ENCODE measurements at places on chromosomes 5 and 9. TPM values are rescaled to one million over a fixed set of nuclear protein-coding genes. Genes with fewer than 3 reads are reported as not detected.
A peak's percentile ranks its signal among the peaks of the same experiment; 100 is the strongest.

DNA sequence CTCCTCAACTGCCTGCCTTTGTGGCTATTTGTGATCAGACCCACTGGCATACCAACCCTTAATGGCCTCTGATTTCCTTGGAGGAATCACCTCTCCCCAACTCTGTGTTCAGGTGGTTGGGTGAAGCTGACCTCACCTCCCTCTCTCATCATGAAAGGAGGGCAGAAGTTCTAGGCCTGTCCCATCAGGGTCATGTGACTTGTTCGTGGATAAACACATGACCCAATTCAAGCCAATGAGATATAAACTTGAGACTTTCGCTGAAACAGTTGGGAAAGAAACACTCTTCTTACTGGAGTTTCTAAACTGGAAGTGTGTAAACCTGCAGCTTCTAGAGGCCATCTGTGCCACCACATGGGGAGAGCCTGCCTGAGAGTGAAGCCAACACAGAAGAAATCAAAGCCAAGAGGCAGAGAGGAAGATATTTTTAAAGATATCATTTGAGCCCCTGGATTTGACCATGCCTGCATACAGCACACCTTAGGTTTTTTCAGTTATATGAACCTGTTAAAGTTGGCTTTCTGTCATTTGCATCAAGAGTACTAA lies 5.8 kb downstream of the GABBR2 start:
- no peak for DNase-seq

The PCDHB12 gene
- 2.3 TPM for total RNA-seq

GRCh38 chr9:137407590-137408300 lies 15.2 kb downstream of the EXD3 start:
- no peak for DNase-seq

DNA sequence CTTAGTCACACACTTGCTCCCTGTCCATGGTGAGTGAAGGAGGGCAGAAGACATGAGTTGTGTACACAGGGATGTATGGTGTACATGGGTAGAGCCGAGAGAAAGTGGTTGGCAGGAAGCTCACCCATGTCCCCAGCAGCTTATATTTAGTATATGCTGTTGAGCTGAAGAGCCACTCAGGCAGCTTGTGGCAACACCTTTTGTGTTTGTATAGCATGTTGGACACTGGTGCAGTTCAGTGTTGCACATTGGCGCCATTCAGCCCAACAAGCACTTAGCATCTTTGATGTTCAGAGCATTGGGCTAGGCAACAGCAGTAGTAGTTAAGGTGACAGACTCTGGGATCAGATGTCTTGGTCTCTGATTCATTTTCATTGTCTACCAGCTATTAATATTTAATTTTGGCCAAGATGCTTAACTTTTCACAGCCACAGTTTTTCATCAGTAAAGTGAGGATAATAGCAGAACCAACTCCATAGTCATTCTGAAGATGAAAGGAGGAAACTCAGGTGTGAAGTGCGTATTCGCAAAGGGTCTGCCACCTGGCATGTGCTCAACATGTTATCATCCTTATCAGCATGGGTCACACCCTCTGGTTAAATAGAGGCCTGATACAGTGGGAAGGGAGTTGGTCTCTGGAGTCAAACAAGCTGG lies 184.8 kb downstream of the NR3C1 start:
- no peak for DNase-seq

DNA sequence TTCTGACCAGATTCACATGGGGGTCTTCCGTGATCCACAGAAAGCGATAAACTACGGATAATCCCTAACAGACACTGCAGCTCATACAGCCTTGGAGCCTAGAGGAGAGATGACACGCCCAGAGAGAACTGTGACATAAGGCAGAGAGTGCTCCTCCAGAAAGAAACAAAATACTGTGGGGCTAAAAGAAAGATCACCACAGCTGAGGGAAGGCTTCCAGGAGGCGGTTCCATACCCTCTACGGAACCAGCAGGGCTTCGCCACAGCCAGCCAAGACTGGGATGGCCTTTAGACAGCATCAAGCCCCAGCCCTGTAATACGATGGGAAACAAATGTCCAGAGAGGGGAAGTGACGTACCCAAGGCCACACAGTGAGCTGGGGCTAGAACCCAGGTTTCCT lies 19.3 kb downstream of the GPX3 start:
- DNase-seq = no peak

DNA sequence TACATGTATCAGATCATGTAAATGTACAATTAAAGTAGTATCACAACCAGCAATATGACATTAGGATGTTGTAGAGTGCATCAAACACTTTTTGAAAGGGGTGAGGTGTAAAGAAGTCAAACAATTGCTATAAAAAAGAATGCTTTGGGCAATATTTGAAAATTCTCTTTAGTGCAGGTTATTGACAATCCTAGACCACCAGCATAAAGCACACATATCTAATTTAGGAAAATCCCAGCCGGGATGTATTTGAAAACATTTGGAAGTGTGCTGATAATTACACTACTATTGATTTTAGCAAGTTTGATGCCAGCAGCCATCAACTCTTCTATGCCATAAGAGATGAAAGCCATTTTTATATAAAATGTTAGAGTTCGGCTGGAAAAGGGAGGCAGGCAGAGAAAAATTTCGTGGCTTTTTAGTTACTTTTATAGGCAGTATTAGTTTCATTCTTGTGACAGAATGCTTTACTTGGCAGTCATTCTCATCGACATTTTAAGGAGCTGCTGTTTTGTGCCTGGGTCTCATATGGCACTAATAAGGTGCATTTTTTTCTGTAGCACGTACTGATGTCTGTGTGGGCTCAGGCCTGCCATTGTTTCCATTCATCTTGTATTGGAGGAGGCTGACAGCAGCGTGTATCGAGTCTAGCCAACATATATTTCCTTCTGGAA lies 285.7 kb downstream of the AOPEP start:
- no peak for DNase-seq

DNA sequence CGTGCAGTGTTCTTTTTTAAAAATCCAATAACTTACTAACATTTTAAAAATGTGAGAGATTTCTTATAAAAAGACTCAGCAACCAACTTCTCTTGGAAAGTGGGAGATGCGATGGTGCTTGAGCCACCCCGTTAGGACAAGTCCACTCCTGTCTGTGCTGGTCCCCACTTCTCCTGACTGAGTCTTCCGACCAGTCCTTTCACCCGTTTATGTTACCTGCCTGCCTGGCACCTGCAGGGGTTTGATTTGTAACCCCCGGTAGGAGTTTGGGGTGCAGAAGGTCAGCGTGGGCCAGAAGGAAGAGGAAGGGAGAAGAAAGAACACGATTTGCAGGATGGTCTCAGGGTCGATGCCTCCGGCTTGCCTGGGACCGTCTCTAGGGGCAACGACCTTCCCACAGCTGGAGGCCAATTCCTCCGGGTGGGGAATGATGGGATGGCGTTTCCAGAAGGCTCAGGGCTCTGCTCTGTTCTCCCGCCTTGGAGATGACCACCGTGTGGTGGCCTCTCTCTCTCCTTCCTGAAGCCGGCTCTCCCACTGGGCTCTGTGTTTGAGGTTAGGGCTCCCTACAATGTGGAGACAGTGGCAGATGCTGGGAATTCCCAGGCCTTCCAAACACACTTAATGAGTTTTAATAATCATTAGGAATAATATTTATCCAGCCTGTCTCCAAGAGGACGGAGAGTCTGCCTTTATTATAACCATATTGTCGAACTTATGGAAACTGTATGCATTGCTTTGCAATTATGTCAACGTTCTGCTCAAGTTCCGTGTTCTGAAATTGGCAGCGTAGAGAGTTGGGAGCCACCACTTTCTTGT lies 14.8 kb downstream of the COL27A1 start:
- no peak for DNase-seq

DNA sequence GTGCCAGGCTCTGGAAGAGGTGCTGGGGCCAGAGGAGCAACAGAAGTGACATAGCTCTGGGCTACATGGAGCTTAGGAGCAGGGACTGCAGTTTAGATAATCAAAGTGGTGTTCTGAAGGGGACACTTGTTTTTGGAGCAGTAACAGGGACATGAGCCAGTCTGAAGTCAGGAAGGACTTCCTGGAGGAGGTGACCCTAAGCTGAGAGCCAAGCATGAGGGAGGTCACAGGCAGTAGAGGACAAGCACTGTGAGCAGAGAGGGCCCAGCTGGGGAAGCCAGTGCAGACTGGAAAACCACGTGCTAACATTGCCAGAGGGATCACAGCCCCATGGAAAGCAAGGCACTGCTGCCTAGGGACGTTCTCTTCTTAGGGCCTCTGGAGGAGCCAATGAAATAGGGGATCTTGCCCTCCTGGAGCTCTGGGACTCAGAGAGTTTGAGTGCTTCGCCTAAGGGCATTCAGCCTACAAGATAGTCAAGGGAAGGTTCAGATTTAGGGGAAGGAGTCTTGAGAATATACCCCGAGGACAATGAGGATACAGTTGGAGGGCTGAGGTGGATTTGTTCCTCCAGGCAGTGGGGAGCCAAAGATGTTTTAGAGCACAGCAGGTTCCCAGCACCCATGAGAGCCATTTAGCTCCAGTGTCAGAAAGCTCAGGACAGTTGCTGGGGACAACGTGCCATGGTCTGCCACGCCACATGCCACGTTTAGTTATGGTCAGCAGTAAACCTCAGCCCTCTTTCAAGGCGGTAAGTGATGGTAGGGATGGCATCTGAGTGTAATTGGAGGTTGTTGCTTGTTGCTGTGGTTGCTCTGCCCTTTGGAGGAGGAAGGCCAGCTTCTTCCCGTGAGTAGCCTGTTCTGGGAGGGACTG lies 40.5 kb upstream of the SH3PXD2B start:
- DNase-seq = peak; percentile 36

The SPATA31E1 gene
- not detected for total RNA-seq

- no peak for DNase-seq
Observed at GRCh38 chr5:59107692-59108091, 524.8 kb downstream of the RAB3C start.

The GZMA gene
- total RNA-seq = not detected

- DNase-seq = no peak
Observed at GRCh38 chr5:135448791-135449507, 1.8 kb upstream of the DCANP1 start.

DNA sequence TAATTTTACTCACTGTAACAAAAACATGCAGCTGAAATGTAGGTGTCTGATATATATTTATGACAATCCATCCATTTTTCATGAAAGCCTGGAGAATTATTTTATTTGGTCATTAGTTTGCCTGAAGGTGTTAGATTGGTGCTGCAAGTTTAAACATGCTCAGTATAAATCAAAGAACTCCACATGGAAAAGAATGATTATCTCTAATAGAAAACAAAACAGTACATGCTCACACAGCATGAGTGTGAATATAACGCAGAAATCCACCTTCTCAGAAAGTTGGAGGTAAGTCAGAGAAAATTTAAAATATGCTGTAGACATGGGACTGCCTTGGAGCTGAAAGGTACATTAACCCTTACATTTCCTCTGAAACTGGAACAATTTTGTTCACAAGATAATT lies 165.5 kb upstream of the RGS7BP start:
- no peak for DNase-seq

DNA sequence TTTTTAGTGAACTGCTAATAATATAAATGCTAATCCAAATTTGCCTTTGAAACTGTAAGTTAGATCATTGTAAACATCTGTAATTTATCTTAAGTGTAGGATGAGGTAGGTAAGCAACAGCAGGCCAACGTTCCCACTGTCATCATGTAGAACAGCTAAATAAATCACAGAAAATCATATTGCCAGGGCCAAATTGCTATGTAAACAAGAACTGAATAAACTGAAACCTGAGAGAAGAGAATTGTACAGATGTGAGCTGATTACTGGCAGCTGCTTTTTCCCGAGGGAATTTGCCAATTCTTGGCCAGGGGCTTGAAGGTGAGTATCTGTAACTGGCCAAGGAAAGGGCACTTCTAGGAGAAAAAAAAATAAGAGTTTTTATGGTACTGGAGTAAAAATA lies 97.6 kb downstream of the CDH10 start:
- no peak for DNase-seq

- no peak for DNase-seq
Observed at GRCh38 chr5:73327908-73328455, 120.6 kb downstream of the FOXD1 start.

DNA sequence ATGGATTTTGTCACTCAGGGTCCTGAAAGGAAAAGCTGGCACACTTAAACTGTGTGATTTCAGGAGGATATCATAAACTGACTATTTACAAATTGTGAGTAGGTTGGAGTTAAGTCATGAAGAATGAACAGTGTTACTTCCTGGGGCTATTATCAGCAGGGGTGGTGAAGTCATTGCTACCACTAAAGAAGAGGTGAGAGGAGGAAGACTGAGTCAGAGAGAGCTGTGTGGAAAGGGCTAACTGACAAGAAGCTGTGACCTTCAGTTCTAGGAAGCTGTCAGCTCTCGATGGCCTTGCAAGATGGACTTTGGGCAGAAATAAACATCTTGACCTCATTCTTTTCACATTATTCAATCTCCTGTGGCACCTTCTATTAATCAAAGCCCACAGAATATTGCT lies 72.3 kb upstream of the STARD4 start:
- no peak for DNase-seq

The MYMK gene
- not detected for total RNA-seq

DNA sequence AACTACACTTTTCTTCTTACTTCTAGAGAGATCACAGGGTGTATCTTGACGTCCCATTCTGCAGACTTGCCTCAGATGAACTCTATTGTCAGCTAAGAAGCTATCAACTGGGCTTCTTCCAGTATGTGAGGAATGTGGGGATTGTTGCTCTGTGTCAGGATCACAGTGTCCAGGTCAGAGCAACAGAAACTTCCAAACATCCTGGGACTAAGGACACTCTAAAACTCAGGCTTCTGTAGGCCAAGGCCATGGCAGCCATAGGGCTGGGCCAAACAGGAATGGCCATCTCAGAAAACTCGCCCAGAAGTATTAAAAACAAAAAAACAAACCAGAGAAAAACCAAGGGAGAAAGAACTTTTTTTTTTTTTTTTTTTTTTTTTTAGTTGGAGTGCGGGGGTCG lies 210.0 kb upstream of the CLINT1 start:
- DNase-seq = no peak

GRCh38 chr5:1035421-1036405 lies 27.1 kb downstream of the NKD2 start:
- no peak for DNase-seq

DNA sequence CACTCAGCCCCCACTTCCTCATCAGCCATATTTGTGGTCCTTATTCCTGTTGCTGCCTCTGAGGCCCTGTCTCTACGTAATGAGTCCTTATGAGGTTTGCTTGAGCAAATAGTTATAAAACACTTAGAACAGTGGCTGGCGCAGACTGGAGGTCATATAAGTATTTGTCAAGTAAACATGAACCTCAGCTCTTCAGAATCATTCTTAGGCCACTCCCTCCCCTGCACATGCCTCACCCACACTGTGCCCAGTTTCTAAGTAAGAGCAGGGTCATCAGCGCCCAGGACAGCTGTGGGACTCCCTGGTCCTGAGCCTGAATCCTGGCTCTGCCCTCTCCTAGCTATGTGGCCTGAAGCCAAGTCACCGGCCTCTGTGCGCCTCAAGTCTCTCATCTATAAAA lies 4.0 kb downstream of the ST6GALNAC4 start:
- no peak for DNase-seq

- no peak for DNase-seq
Observed at GRCh38 chr5:122880749-122881148, 35.3 kb downstream of the SNX24 start.

GRCh38 chr9:89878003-89878411 lies 273.2 kb downstream of the GADD45G start:
- DNase-seq = peak; percentile 38

GRCh38 chr5:81786496-81786895 lies 35.6 kb upstream of the SSBP2 start:
- no peak for DNase-seq

Measured in right atrium auricular region (tissue), 2 donors.